ENCODE measurements at places on chromosomes 7 and 10.

GRCh38 chr10:114754445-114755320 lies 66.9 kb upstream of the FHIP2A start:
- DNase-seq, result no peak

DNA sequence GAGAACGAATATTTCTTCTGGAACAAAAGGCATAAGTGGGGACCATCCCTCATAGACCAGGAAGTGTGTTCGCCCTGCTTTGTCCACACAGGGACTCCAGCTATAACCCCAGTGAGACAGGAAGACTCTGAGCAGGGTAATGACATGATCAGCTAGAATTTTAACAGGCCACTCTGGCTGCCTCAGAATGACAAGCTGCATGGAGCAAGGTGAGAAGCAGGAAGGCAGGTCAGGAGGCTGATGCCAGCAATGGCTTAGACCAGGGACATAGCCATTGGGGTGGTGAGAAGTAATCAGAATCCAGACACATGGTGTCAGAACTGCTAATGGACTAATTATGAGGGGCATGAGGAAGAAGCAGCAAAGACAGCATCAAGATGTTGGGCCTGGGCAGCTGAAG lies 264.6 kb downstream of the GRID1 start:
- DNase-seq, result no peak

DNA sequence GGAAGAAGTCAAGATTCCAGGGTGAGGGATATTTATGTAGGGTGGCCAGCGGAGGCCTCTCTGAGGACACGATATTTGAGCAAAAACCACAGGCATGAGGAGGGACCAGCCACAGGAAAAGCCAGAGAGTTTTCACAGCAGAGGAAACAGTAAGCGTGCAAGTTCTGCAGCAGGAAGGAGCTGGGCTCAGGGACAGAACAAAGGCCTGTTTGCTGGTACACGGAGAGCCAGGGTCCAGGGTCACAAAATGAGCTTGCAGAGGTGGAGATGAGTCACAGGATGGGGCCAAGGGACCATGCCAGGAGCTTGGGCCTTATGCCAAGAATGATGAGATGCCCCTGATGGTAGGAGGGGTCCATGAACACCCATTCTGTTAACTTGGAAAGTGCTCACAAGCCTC lies 283.5 kb downstream of the PLXNA4 start:
- no peak for DNase-seq

DNA sequence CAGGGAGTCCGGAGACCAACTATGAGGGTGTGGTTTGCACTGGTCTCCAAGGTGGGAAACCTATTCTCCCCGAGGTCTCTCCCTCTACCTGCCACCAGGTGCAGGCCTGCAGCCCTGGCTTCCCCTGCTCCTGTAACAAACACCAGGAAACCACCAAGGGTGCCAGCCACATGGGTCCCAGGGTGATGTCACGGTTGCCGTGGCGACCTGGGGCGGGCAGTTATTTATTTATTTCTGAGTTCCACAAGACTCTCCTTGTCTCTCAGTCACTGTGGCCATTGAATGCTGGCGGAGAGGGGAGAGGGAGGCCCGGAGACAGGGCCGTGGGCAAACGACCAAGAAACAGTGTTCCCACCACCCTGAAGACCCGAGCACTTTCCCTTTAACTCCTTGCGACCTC lies 27.0 kb downstream of the MMD2 start:
- DNase-seq, result no peak

GRCh38 chr7:151008511-151009323 lies 15.6 kb downstream of the ATG9B start:
- DNase-seq, result no peak

- no peak for DNase-seq
Measured at GRCh38 chr7:20153567-20153966, 63.6 kb downstream of the MACC1 start.

- no peak for DNase-seq
Measured at GRCh38 chr10:15052121-15052520, 8.4 kb downstream of the OLAH start.

- DNase-seq, result peak; percentile 78
Measured at GRCh38 chr10:114017873-114018272, 25.8 kb upstream of the ADRB1 start.

- no peak for DNase-seq
Measured at GRCh38 chr10:96417441-96417840, 58.6 kb upstream of the OPALIN start.

- DNase-seq, result no peak
Measured at GRCh38 chr7:1244700-1245523, 12.2 kb downstream of the UNCX start.

- DNase-seq, result no peak
Measured at GRCh38 chr10:1846032-1846431, 108.7 kb upstream of the ADARB2 start.

- no peak for DNase-seq
Measured at GRCh38 chr7:44145969-44146911, 5.1 kb upstream of the MYL7 start.

GRCh38 chr7:11203683-11204082 lies 230.0 kb downstream of the PHF14 start:
- DNase-seq, result no peak

DNA sequence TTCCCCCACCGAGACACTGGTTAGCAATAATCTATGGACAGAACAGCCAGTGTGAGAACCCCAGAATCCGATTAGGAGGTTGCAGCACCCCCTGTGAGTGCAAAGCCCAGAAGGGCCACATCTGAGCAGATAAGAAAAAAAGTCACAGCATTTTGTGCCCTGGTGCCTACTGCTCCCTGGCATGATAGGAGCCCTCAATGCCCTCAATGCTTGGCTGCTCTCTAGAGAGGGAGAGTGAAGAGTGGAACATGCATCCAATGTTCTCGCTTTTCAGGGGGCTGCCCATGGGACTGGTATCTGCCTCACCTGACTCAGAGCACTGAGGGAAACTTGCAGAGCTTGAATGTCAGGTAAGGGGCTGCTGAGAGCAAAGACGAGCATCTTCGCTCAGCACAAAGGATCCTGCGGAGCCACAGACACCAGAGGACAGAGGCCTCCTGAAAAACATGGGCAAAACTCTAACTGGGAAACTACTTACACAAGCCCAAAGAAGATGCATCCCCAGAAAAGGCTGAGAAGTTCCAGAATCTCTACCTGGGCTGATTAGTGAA lies 98.0 kb upstream of the FAM20C start:
- no peak for DNase-seq

DNA sequence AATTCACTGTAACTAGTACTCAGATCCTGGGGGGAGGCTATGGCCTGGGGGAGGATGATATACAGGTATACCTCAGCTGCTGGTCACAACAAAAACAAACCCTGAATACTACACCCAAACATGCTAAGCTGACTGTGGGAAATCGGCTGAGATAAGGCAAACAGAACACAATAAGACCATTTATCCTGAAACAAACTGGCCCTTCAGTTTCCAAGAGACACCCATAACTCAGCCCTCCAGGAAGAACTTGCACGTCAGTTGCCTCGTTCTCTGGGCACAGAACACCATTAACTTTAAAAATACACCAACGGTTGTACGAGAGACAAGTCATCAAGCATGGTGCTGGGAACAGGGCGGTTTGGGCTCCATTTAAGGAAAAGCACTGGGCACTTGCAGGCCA lies 24.1 kb upstream of the KCNMA1 start:
- DNase-seq, result no peak

DNA sequence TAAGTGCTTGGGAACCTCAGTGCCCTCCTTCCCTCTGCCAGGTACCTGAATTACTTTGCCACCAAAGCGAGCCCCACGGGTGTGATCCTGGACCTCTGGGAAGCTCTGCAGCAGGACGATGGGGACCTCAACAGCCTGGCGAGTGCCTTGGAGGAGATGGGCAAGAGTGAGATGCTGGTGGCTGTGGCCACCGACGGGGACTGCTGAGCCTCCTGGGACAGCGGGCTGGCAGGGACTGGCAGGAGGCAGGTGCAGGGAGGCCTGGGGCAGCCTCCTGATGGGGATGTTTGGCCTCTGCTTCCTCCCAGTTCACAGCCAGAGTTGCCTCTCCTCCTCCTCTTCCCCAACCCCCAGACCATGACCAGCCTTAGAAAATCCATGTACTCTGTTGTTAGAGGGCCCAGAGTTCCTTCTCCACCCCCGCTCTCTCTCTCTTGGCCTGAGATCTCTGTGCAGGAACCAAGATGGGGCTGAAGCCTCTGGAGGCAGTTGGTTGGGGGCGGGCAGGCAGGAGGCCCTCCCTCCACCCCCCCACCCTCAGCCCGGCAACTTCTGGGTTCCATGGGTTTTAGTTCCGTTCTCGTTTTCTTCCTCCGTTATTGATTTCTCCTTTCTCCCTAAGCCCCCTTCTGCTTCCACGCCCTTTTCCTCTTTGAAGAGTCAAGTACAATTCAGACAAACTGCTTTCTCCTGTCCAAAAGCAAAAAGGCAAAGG lies 19.8 kb upstream of the SLC29A3 start:
- DNase-seq, result peak; percentile 44

- no peak for DNase-seq
Measured at GRCh38 chr10:112336556-112337201, 37.2 kb upstream of the ACSL5 start.

DNA sequence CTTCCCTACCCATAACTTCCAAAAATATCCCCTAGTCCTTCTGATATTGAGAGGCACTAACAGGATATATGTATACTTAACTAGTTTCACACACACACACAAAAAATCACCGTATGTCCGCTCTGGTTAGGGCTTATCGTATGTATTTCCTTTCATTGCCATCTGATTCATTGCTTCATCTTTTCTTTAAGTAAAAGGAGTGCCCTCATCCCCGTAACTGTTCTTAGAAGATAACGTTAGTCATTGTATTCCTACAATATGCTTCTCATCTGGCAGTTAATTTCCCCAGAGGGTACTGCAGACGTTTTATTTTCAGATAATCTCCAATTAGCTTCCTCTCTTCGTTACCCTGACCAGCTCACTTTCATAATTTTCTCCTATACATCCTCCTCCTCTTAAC lies 37.3 kb downstream of the NRCAM start:
- peak; percentile 44 for DNase-seq

DNA sequence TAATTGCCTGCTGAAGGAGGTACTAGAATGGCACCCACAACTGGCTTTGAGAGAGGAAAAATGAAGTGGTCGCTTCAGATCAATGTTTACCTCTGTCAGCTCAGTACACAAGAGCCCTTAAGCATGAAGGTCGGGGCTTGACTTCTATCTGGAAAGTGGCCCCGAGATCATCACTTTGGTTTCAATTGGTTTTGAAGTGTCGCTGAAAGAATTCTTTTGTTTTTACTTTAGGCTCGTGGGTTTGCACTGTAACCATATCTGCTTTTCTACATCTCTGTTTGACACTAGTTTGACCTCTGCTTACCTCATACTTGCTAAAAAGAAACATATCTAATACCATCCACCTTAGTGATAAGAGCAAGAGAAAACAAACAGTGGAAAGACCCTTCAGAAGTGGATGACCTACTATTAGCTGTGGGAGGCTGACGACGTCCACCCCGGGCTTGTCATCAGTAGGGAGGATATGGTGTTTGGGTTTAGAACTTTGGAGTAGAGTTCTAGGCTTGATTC lies 361.8 kb downstream of the GATA3 start:
- no peak for DNase-seq

- DNase-seq, result no peak
Measured at GRCh38 chr10:106255111-106255678, 909.3 kb downstream of the SORCS1 start.

DNA sequence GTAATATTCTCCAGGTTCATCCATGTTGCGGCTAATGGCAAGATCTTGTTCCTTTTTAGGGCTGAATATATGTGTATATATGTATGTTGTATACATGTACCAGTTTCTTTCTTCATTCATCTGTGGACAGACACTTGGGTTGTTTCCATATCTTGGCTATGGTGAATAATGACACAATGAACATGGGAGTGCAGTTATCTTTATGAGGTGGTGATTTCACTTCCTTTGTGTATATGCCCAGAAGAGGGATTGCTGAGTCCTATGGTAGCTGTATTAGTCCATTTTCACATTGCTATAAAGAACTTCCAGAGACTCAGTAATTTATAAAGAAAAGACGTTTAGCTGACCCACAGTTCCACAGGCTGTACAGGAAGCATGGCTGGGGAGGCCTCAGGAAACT lies 17.1 kb upstream of the TSPAN15 start:
- DNase-seq, result no peak

GRCh38 chr10:8705415-8705814 lies 650.9 kb downstream of the GATA3 start:
- no peak for DNase-seq

DNA sequence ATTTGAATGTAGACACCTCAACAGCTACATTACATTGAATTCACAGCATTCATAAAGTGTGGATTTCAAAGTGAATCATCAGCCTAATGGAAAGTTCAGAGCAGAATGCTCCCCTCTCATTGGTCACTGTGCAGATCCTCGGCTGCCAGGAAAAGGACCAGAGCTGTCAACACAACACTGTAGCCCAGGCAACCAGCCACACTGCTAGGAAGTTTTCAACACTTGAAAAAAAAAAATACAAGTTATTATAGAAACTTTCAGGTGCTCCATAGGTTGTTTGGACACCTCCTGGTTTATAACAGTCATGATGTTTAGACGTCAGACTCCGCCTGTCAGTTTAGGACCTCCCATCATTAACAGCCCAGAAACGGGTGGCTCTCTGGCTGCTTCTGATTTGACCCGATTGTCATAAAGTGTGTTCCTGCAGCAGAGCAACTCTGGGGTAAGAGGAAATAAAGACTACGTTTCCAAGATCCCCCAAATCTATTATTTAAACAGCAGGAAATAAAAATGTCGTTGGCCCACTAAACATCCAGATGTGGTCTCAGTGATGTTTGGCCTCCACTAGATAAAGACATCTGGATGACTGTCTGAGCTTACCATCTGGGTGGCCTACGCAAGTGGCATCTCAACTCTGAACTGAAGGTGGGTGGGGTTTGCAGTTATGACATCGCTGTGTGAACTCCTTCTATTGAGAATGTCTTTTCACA lies 117.4 kb downstream of the CABCOCO1 start:
- DNase-seq, result peak; percentile 68

DNA sequence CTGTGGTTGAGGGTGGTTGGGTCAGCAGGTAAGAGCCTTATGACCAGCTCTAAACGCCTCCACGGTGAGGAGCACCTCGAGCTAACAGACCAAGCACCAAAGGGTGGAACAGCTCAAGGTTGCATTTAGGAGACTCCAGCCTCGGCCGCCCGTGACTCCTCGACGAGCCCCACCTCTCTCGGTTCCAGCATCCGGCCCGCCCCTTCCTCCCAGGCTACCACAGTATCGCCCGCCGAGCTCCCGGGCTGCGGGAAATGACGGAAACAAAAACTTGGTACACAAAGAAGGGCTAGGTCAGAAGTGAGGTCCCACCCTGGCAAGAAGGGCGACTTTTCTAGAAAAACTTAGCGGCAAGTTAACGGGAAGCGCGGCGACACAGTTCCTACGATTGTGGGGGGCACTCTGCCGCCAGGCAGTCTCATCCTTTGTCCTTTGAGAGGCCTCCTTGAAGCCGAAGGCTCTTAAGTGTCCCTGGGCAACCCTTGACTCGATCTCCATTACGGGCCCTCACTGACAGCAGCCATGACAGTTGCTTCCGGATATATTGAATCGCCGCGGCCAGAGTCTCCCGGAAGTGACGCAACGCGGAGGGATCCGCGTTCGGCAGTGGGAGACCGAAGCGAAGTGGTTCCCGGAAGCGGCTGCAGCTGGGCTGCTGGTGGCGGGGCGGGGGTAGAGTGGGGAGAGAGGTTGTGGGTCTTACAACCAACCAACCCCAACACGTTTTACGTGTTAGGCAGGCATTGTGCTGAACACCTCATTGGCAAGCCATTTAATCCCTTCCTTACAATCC lies 40.2 kb upstream of the ZNF518A start:
- no peak for DNase-seq

All from KBM-7 (cell line).